Kasumi-1 (cell line): ENCODE measurements at places on chromosomes 5 and 9.

- DNase-seq, result peak; percentile 27
Measured at GRCh38 chr9:106981396-106982287, 118.7 kb downstream of the ZNF462 start.

DNA sequence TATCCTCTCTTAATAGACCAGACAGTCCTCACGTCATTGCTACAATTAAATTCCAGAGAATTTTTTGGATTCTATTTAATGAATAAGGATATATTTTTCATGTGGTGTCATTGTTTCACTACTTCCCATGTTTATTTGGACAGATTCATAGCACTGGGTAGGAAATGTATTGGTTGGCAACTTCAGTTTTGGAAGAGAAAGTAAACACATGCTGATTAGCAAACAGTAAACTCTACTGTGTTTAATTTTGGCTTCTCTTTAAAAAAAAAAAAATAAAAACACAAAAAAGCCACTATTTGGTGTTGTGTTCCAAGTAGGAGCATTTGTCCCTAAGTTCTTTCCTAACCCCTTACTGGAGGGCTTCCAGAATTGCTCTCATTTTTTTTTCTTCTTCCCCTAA is 77.3 kb downstream of the NFIB start:
- no peak for DNase-seq

DNA sequence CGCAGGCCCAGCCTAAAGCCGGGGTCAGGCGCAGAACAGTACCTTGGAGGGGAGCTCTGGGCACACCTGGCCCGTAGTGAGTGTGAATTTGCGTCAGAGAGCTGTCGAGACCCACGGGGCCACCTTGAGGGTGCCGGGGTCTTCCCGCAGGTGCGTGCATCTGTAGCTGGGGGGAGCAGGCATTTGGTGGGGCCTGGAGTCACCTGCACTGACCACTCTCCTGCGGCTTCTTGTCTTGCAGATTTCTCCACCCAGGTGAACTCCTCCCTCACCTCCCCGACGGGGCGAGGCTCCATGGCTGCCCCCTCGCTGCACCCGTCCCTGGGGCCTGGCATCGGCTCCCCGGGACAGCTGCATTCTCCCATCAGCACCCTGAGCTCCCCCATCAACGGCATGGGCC is 75.1 kb downstream of the RXRA start:
- DNase-seq, result no peak

DNA sequence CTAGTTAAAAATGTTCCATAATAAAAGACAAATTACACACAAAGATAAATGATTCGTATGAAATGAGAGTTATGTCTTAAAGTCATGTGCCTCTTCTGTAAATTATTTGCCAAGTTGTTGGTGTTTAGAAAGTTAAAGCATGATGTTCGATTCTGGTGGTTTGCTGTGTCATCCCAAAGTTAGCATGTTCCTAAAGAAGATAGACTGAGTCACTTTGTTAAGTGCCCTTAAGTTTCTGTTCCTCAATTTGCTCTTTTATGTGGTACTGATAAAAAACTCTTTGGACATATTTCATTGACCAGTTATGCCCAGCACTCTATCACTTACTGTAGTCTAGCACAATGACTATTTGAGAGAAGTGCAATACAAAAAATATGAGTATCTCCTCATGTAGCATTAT is 366.9 kb upstream of the ZNF608 start:
- DNase-seq, result no peak

DNA sequence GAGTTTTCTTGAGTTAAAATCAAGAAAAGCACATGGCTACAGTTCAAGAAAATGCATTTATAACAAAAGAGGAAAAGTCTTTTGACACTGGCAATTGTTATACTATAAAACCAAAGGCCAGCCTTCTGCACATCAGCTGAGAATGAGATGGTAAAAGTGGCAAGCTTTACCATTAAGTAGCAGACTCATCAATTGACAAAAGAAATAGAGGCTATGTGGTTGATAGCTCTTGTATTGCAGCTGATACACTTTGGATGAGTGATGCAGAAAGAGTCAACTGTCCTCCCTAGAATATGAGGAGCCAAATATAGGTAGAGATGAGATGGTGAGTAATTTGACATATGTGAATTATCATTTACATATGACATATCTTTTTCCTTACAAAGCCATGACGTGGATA is 1100.9 kb upstream of the CDH6 start:
- DNase-seq, result no peak
